ENCODE measurements at places on chromosomes 7 and 10.

- DNase-seq = peak; percentile 32
These were observed 23.2 kb upstream of the AOAH start for GRCh38 chr7:36747280-36748016.

DNA sequence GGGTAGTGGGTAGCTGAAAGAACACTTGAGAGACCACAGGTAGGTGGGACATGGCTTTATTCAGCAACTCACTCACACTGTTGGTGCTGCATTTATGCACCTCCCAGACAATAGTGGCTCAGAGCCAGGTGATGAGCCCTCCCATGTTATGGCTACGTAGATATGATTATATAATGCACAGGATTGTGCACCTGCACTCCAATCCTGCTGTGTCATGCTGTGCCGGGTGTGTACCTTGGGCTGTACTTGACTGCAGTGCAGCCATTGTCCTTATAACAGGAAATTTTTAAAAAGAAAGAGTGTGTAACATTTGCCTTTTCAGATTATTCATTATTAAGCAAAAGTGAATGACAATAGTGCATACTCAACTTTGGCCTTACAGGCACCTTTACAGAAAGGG, 366.1 kb upstream of the BMPER start:
- no peak for DNase-seq

- DNase-seq = peak; percentile 28
These were observed 55.5 kb downstream of the KLF6 start for GRCh38 chr10:3729397-3729976.

- DNase-seq = peak; percentile 68
These were observed 7.2 kb upstream of the SRI start for GRCh38 chr7:88226886-88227516.

GRCh38 chr7:129843978-129844840, 108.6 kb downstream of the UBE2H start:
- DNase-seq = no peak

All from fibroblast of skin of right quadriceps (primary cell).